Mucosa of gallbladder (tissue), 1 donor: ENCODE measurements at places on chromosomes 2 and 18. TPM values are rescaled to one million over a fixed set of nuclear protein-coding genes. Genes with fewer than 3 reads are reported as not detected.

GRCh38 chr2:144084114-144084661 lies 435.7 kb downstream of the ZEB2 start:
- no peak for DNase-seq

DNA sequence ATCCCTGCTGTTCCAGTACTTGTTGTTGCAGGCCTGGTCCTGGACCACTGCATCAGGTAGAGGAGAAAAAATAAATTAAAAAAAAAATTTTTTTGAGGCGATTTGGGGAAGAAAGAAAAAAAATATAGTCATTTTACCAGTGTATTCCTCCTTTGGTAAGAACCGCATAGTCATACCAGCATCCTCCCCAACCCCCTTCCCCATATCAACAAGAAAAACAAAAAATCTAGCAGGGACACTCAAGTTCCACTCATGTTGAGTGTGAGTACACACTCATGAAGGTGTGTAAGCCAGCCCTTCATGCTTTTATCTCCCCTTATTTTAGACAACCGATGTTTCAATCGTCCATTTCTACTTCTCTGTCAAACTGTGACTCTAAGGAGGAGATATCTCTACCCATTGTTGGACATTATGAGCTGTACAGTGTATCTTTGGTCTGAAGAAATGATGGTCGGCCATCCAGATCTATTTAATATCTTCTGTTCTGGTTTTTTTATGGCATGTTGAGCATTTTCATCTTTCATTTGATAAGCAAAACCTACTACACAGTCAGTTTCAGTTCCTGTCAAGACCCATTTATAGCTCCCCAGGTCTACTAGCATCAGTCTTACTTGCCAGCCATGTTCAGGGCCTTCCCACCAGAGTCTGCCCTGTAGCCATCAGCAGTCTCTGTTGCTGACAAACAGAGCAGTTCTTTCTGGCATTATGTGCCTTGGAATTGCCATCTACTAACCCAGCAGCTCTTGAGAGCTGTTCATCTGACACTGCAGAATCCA lies 20.0 kb downstream of the ELP2 start:
- no peak for DNase-seq

The EFEMP1 gene
- total RNA-seq = 45.2 TPM

DNA sequence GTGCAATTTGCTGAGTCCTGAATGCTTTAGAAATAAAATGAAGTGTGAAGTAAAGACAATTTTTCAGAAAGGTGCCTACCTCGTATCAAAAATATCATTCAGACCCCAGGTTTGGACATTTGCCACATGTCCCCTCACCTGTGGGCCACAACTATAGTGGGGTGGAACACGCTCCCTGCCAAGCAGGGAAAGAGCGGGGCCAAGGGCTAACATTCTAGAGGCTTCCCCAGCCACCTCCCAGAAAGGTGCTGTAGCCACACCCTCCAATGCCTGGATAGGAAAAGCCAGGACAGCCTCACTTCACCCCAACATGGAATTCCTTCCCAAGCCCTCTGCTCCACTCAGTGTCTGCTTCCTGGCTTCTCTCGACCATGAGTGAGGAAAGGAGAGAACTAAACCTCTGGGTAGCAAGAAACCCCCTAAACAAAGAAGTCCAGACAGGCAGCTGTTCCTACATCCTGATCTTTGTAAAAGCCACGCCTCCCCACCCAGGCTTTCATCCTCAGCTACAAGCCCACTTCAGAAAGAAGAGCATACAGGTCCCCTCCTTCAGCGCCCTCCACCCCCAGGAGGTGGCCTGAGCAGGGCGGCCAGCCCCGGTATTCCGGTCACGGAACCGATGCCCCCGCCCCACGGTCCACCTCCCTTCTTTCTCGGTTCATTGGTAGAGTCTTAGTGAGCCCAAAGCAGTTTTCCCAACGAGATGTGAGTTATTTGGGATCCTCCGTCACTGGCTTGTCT lies 2.1 kb downstream of the COL6A3 start:
- DNase-seq = no peak

The CREG2 gene
- total RNA-seq = 0.26 TPM

GRCh38 chr18:69580107-69580506 lies 179.4 kb downstream of the DOK6 start:
- DNase-seq = no peak

The ACMSD gene
- total RNA-seq = 47.0 TPM
